ENCODE measurements at places on chromosomes 12 and 14.

DNA sequence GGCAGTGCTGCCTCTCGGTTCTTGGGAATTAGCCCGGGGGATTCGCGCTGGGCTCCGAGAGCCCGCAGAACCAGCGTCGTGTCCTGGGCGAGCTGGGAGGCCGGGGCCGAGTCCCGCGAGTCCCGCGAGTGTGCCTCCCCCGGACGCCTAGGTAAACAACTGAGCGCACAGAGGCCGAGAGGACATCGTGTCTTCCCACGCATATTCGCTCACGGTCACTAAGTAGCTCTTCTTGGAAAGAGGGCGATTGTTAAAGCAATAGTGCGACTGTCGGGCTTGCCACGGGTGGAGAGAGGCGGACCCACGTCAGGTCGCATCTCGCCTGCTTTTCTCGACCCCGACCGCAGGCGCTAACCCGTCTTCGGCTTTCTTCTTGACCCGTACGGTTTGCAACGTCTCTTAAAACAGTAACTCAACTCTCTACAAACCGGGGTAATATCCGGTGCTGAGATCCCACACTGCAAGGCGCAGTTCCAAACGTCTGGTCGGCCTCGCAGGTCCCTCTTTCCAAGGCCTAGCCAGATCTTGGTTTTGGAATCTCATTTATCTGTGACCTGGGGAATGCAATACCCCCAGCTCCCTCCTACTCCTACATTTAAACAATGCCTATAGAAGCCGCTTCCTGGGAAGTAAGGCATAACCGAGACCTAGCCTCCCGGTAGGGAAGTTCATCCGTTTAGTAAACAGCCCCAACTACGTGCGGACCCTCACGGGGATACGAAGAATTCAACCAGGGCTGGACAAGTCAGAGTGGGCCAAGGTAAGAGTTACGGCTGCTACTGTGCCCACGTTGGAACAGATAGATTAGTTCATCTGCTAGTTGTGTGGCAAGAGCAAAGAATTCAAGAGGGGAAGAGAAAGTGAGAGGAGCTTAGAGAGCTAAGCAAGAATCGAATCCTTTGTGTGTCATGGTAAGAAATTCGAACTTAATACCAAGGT is 736 bp upstream of the PHLDA1 start:
- peak; percentile 51 for DNase-seq

GRCh38 chr12:25757037-25757665 is 201.3 kb upstream of the RASSF8 start:
- DNase-seq: no peak

DNA sequence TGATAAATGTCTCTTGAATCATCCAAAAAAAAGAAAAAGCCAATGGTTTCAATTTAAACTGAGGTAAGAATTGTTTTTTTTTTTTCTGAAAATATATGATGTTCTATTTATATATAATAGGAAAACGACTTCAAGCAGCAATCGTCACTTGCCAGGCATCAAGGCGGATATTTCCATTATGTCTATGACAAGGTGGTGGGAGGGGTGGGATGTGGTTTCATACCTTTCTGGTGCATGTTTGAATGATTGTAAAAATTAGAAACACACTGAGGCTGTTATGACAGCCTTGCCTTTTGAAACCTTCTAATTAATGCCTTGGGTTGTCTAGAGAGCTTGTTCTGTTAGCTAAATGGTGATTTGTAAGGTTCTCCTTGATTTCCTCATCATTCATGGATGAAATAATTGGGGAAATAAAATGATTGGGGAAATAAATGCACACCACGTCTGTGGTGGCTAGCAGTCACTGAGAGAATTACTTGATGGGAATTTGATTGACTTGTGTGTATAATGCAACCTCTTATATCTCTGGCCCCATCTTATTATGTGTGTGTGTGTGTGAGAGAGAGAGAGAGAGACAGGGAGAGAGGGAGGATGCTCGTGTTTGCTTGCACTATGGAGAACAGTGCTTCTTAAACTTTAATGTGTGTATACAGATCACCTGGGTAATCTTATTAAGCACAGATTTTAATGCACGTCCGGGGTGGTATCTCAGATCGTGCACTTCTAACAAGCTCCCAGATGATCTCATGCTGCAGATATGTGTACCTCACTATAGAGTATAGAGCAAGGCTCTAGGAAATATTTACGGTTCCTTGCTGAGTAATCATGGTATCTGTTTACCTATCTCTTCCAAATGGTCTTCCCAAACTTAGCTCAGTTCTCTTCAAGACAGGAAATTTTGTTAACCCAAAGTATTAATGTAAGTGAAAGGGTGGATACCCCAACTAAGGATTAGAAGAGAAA is 502.6 kb downstream of the DIO2 start:
- no peak for DNase-seq

- DNase-seq: no peak
These were observed 1.8 kb downstream of the BAG5 start for GRCh38 chr14:103560691-103561090.

Data from pons (tissue), 1 donor.